CD4-positive, CD25-positive, alpha-beta regulatory T cell (primary cell): ENCODE measurements at places on chromosomes 7 and 10.

- H3K4me3 ChIP-seq = no peak overlapping the region
- no peaks in the 10 kb centered on the region for H3K4me1 ChIP-seq
- no peak for DNase-seq
- no peaks in the 10 kb centered on the region for H3K27me3 ChIP-seq
- H3K36me3 ChIP-seq = no peaks in the 10 kb centered on the region
These were observed 98.0 kb upstream of the MBL2 start for GRCh38 chr10:52870562-52870961.

DNA sequence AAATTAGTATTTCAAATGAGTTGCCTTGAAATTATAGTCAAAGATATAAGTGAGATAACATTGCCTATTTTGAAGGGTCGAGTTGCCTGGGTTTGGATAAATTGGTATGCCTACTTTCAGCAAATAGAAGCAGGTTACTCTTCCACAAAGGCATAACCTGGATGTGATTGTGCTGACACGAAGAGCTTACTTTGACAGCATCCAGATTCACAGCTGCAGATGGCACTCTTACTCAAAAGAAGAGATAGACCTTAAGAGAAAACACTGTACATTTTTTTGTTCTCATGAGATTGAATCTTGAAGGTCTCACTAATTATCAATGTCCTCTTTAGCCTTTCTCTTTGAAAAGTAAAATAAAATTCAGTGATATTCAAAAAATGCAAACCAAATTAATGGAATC is 1338.7 kb downstream of the REEP3 start:
- no peak for DNase-seq
- no peaks in the 10 kb centered on the region for H3K4me1 ChIP-seq
- H3K4me3 ChIP-seq = no peak overlapping the region
- H3K36me3 ChIP-seq = no peaks in the 10 kb centered on the region
- H3K27ac ChIP-seq = no peak overlapping the region
- no peaks in the 10 kb centered on the region for H3K27me3 ChIP-seq

DNA sequence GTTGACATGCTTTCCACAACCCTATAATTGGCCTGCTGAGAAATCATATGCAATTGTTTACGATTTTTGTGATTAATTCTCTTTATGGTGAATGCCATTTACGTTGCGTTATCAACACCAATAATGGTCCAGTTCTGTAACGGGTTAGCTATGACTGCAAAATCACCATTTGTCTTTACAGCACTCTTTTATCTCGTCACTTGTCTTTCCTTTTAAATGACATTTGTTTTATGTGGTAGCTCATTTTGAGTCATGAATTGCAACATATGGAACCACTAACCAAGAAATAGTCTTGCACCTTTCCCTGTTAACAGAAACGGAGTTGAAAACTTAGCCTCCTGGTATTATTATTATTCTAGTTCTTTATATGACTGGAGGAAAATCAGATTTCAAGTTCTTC is 3.1 kb upstream of the KIAA1217 start:
- H3K4me1 ChIP-seq = no peaks in the 10 kb centered on the region
- DNase-seq = no peak
- H3K36me3 ChIP-seq = no peaks in the 10 kb centered on the region
- peaks cover 10% of the 10 kb centered on the region for H3K27me3 ChIP-seq
- no peak overlapping the region for H3K27ac ChIP-seq

DNA sequence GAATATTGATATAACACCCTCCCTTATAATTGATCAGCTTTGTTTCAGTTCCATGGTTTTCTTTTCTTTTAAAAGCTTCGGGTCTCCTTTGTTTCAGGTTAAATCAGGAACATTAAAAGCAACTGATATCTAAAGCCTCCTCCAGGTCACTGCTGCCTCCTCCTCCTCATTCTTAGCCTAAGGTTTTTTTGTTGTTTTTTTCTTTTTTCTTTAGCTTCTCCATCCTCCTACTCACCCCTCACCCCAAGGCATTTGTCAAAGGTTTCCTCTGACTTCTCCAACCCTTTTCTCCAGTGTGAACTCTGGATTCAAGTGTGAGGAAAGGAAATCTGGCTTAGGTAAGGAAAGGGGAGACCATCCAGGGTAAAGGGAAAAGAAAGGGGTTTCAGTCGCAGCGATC is 420.2 kb upstream of the NFE2L3 start:
- H3K4me1 ChIP-seq = no peaks in the 10 kb centered on the region
- no peak overlapping the region for H3K27ac ChIP-seq
- DNase-seq = no peak
- no peaks in the 10 kb centered on the region for H3K36me3 ChIP-seq
- H3K4me3 ChIP-seq = no peak overlapping the region
- H3K27me3 ChIP-seq = peaks cover 4% of the 10 kb centered on the region

GRCh38 chr7:100212631-100213286 is 7.0 kb upstream of the PVRIG start:
- H3K27me3 ChIP-seq = no peaks in the 10 kb centered on the region
- no peaks in the 10 kb centered on the region for H3K36me3 ChIP-seq
- H3K4me1 ChIP-seq = peaks cover 33% of the 10 kb centered on the region
- no peak for DNase-seq
- no peak overlapping the region for H3K27ac ChIP-seq
- no peak overlapping the region for H3K4me3 ChIP-seq
